ENCODE measurements at places on chromosomes 6 and 20. TPM values are rescaled to one million over a fixed set of nuclear protein-coding genes. Genes with fewer than 3 reads are reported as not detected.

The LKAAEAR1 gene
- 5.0 TPM for total RNA-seq

The CALHM4 gene
- total RNA-seq, result not detected

The RIPOR3 gene
- not detected for total RNA-seq

The CCM2L gene
- not detected for total RNA-seq

The CNBD2 gene
- total RNA-seq, result not detected

The HLA-DMA gene
- 16.8 TPM for total RNA-seq

The ZC2HC1B gene
- total RNA-seq, result not detected

The KHDC1L gene
- total RNA-seq, result not detected

The THBS2 gene
- total RNA-seq, result 194 TPM

The GGTLC1 gene
- total RNA-seq, result not detected

The TSPO2 gene
- not detected for total RNA-seq

The KCNK16 gene
- not detected for total RNA-seq

The ZNF341 gene
- 1.0 TPM for total RNA-seq

The BMP2 gene
- total RNA-seq, result 0.10 TPM

The PRPH2 gene
- total RNA-seq, result not detected

The TNFRSF6B gene
- total RNA-seq, result not detected

The TSPYL4 gene
- total RNA-seq, result 6.8 TPM

The KCNK17 gene
- total RNA-seq, result not detected

The NR2E1 gene
- total RNA-seq, result not detected

Measured in MG63 (cell line).